ENCODE measurements at places on chromosomes 16 and 17.

GRCh38 chr17:78458091-78458490 is 79.6 kb downstream of the PGS1 start:
- no peaks in the 10 kb centered on the region for H3K27me3 ChIP-seq
- no peaks in the 10 kb centered on the region for H3K36me3 ChIP-seq
- H3K27ac ChIP-seq: no peak overlapping the region
- DNase-seq: no peak

DNA sequence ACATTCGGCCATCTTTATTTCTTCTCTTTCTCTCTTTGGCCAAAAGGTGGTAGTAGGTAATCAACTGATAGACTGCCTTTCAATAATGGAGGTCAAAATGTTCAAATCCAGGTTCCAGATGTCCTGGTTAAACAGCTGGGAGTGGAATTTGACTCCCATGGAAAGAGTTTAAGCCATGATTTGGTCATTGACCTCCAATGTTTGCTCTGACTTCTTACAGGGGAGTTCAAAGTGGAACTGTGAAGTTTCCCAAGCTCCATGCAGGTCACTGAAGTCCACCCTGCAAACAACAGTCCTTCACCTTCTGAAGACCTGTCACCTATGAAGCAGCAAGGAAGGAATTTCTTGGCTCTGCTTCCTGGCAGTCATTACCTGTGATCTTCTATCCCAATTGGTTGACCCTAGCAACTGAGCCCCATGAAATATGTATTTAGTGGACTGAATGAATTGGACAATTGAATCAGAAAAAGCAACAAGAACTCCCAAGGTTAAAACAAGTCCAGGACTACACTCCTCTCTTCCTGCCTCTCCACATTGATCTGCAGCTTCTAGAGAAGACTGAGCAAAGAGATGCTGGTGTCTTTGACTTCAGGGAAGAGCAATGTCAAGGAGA is 28.0 kb upstream of the SOX9 start:
- no peak for DNase-seq
- no peak overlapping the region for H3K27ac ChIP-seq
- no peaks in the 10 kb centered on the region for H3K36me3 ChIP-seq
- H3K27me3 ChIP-seq: peaks cover 14% of the 10 kb centered on the region

DNA sequence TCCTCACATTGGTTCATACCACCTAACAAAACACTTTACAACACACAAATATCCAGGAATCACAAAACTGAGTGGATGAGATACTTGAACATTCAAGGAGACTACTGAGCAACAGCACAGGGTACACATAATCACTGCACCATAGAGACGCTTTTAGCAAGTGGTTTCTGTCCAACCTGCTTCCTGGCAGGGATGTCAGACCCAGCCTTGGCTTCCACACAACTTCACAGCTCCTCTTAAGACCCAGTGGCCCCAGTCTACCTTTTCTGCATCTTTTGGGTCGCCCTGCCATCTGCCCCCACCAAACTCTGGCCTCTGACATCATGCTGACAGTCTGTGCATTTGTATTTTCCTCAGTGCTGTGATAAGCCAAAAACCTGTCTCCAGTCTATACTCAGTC is 5.9 kb upstream of the CORO6 start:
- no peak overlapping the region for H3K27ac ChIP-seq
- no peak for DNase-seq
- no peak overlapping the region for H3K4me3 ChIP-seq
- peaks cover 6% of the 10 kb centered on the region for H3K36me3 ChIP-seq
- H3K27me3 ChIP-seq: no peaks in the 10 kb centered on the region
- peaks cover 5% of the 10 kb centered on the region for H3K4me1 ChIP-seq

- no peak overlapping the region for H3K4me3 ChIP-seq
- H3K27me3 ChIP-seq: no peaks in the 10 kb centered on the region
- H3K36me3 ChIP-seq: no peaks in the 10 kb centered on the region
- peaks cover 4% of the 10 kb centered on the region for H3K4me1 ChIP-seq
Observed at GRCh38 chr17:51319186-51319585, 58.8 kb downstream of the UTP18 start.
